ENCODE measurements at places on chromosomes 6 and 20. TPM values are rescaled to one million over a fixed set of nuclear protein-coding genes. Genes with fewer than 3 reads are reported as not detected.

Gene C20orf141
- not detected for total RNA-seq

DNA sequence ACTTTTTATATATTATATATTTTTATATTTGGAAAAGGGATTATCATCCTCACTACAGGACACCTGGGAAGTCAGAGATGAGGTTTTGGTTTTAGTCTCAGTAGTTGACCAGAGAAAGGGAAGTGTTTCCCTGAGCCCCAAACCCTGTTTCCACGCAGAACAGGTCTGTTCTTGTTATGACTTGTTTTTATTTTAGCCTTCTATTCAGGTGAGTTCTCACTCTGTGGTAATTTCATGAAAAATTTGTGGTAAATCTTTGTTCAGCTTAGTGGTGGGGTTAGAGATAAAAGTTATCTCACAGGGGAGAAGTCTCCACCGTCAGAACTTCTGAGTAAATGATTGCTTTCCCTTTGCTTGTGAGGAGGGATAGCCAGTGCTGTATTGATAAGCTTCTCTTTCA, 224.9 kb downstream of the FARS2 start:
- no peak for DNase-seq

Gene DEF6
- 0.33 TPM for total RNA-seq

GRCh38 chr20:62134735-62135231, 8.4 kb downstream of the PSMA7 start:
- peak; percentile 54 for DNase-seq

- no peak for DNase-seq
Measured at GRCh38 chr20:57821935-57822334, 112.1 kb upstream of the PMEPA1 start.

GRCh38 chr6:95543798-95544197, 33.5 kb upstream of the MANEA start:
- DNase-seq = no peak

DNA sequence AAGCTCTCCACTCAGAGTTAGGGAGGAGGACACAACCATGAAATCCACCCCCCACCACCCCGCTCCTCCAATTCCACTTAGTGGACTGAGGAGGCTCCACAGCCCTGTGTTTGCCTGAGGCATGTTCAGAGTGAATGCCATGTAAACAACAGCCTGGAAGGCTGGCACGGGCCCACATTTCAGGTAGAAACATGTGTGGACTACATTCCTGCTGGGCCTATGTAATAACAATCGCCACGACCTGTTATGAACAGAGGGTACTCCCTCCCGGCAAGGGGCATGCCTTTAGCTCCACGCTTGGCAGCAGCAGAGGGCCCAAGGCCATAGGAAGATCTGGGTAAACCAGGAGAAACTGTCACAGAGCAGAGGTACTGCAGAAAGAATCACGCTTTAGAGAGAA, 65.5 kb downstream of the ISM1 start:
- no peak for DNase-seq

DNA sequence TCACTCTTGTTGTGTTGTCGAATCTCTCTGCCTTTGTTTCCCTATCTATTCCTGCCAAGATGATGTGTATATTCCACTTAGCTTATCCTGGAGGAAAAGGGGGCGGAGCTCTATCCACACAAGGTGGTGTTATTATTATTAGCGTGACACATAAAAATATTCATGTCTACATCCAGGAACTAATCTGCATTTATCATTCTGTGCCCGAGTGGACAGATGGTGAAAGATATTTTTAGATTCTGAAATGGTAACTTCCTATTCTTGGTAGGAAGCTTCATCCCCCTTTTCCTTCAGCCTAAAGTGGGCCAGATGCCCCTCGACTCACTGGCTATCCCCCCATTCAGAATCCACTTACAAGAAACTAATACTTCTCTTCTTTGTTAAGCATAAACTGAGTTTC, 2.0 kb downstream of the XKR7 start:
- no peak for DNase-seq
